IPS DF 19.7 (cell line): ENCODE measurements at places on chromosomes 7 and 10.
A peak's percentile ranks its signal among the peaks of the same experiment; 100 is the strongest.

GRCh38 chr10:62655337-62655994, 149.1 kb upstream of the ADO start:
- DNase-seq: no peak

GRCh38 chr7:47818796-47819606, 129.3 kb downstream of the PKD1L1 start:
- no peak for DNase-seq

DNA sequence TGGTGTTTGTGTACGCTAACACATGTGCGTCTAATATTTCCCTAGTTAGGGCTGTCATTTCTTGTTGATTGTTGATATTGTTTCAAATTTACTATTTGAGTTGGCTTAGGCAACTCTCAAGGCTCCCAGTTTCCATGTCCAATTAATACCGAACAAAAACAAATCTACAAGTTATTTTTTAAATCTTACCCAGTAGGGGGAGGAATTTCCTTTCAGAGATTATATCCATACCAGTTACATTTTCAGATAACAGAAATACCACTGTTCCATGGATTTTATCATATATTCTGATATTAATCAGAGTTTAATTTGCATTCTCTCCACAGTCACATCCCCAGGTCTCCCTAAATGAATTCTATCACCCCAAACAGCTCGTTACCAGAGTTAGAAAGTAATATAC, 7.2 kb upstream of the AKR1B10 start:
- no peak for DNase-seq

GRCh38 chr10:130336617-130337304, 200.6 kb downstream of the GLRX3 start:
- no peak for DNase-seq

DNA sequence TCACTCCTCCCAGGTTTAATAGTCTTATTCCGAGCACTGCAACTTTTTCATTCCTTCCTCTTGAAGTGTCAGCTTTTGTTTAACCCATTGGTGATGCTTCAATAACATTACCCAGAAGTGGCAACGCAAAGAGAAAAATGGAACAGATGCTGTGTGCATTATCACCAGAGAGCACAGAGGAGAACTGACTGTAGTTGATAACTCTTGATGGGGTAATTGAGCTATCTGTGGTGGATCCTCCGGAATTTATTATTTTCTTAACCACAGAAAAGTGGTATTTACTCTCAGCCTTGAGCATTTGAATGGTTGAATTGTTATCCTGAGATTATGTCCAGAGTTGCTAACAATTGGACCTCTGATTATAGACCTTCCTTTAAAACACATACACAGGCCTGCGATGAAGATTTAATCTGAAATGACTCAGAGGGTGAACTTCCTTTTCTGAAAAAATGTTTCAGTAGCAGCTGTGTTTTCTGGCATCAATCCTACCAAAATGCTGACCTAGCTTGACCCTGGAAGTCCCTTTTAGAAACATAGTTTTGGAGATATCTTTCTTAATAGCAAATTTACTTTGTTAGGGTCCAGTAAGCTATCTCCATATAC, 1584.4 kb upstream of the LRRTM3 start:
- no peak for DNase-seq

DNA sequence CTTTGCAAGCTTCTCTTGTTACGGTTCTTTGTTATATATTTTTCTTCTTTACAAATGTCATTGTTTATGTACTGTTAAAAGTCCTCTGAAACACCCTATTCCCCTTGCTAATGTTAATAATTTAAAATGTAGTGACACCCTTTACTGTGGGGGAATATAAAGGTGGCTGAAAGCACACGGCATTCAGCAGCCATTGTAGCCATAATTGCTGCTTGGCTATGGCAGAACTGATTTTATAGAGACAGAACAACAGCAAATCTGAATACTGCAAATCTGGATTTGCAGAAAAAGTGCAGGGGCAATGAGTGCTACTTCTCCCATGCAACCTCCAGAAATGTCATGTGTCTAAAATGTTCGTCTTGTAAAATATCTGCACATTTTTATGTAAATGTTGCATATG, 3.7 kb upstream of the WASL start:
- no peak for DNase-seq

DNA sequence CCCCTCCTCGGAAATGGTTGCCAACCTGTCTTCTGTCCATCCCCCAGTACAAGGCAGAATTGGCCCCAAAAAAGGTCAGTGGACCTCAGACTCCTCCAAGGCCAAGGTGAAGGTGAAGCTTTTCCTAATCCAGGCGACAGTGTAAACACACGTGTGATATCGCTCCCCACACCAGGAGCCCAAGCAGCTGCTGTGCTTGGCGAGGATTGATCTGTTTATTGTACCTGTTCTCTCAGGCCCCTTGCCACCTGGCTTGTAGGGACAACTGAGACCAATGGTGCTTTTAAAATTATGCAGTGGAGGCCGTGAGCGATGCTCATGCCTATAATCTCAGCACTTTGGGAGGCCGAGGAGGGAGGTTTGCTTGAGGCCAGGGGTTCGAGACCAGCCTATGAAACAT, 66.1 kb upstream of the GTF2IRD1 start:
- DNase-seq: no peak

- no peak for DNase-seq
These were observed at the start of gene DIP2C for GRCh38 chr10:689452-690371. Gene DIP2C (minus strand): TSS chr10:689668. CDS start chr10:689578, 90 bp downstream.

DNA sequence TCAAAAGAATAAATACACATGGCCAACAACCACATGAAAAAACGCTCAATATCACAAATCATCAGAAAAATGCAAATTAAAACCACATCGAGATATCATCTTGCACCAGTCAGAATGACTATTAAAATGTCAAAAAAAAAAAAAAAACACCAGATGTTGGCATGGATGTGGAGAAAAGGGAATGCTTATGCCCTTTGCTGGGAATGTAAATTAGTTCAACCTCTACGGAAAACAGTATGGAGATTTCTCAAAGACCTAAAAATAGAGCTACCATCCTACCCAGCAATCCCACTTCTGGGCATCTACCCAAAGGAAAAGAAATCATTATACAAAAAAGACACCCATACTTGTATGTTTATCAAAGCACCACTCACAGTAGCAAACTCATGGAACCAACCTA, 45.0 kb upstream of the DIP2C start:
- DNase-seq: no peak

- peak; percentile 12 for DNase-seq
These were observed 17.0 kb upstream of the ECHDC3 start for GRCh38 chr10:11724938-11725776.

DNA sequence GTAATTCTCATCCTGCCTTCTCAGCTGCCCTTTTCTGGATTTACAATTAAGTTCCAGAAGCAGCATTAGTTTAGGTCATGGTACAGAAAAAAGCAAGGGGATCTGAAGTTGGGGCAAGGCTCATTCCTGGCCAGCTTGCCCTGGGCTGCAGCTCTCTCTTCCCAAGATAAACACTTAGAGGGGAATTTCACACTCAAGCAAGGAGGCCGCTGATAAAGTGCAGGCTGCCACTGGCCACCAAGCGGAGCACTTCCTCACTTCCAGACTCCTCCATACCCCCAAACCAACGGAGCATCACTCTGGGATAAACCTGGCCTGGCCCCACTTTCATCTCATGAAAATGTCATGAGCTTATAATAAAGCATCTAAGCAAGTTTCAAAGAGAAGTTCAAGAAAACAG, 445.5 kb upstream of the MKI67 start:
- DNase-seq: no peak

DNA sequence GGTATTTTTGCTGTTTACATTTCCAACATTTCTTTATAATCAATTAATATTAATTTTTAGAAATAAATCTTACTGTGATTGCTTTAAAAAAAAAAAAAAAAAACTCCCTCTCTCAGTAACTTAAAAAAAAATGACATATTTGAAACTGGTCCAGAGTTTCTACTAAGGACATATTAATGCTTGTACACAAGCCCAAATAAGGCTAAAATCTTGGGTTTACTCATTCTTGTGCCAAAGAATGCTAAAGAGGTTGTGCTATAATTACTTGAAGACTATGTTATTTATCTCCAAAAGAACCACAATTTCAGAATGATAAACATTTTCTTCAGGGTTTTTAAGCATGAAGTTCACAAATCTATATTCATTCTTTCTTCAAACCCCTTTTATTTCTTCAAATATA, 39.4 kb upstream of the PHF14 start:
- no peak for DNase-seq

GRCh38 chr10:63140077-63140476, 6.9 kb downstream of the NRBF2 start:
- no peak for DNase-seq

GRCh38 chr7:121941830-121942229, 68.9 kb downstream of the PTPRZ1 start:
- DNase-seq: no peak

GRCh38 chr7:75878312-75878768, 494 bp upstream of the RHBDD2 start:
- DNase-seq: no peak

DNA sequence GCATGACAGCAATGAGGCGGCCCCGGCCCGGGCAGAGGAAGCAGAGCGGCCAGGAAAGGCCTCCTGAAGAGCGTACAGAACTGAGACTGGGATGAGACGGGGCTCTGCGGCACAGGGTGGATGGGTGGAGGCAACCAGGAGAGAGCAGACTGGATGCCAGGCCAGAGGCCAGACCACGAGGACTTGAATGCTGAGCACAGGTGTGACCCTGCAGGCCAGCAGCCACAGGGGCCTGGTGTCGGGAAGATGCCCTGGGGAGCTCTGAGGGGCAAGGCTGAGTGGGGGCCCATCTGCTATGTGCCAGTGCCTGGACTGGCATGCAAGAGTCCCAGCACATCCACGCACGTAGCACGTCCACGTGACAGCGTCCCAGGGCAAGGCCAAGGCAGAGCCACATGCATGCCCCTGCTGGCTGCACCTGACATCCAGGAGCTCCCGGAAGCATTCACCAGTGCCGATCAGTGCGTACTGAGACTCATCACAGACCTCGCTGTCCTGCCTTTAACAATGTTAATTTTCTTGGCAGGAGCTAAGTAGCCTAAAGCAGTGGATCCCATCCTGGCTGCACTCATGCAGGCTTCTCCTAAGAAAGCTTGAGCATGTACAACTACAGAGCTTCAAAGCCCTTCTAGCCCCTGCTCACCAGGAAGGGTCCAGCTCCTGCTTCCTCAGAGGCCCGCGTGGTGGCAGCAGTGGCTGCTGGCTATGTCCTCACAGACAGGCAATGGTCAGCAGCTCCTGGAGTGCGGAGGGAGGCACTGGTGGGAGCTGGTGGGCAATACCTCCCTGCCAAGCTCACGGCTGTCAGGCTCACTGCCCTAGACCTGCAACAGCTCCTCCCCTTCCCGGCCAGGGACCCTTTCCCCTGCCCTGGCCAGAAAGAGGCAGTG, 18.0 kb downstream of the GRID1 start:
- DNase-seq: no peak

DNA sequence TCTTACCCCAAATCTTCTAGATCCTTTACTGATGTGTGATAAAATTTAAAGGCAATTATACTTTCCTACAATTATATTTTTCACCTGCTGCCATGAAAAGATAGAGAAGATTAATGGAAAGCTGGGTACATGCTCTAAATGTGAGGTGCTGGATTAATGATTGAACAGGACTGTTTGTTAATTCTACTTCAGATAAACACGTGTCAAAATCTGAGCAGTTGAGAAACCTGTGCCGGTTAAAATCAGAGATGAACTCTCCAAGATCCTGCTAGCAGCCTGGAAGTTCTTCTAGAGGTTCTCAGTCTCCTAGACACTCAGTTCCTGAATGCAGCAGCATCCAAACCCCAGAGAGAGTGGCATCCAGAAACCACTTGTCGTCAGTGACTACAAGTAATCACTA, 69.2 kb downstream of the INHBA start:
- DNase-seq: no peak

DNA sequence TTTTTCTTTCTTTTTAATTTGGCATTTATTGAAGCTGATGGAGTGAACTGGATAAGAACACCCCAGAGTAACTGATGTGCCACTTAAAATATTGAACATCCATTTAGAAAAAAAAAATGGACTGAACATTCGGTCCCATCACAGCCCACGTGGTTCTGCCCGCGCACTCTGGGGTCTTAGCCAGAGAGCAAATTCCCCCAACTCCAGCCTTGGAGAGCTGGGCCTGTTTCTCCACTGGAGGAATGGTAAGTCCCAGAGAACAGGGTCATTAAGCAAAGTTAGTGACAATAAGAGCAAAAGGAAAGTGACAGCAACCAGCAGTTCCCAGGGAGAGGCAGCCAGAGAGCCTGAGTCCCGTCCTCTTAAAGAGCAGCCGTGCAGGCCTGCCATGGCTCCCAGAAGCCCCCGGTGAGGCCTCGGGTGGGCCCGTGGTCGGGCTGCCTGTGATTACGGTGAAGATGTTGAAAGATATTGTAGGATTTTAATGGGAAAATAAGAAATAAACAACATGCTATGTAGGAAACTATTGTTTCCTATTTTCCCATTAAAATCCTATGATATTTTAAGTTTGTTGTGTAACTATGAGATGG, 487.9 kb upstream of the MKI67 start:
- DNase-seq: no peak

DNA sequence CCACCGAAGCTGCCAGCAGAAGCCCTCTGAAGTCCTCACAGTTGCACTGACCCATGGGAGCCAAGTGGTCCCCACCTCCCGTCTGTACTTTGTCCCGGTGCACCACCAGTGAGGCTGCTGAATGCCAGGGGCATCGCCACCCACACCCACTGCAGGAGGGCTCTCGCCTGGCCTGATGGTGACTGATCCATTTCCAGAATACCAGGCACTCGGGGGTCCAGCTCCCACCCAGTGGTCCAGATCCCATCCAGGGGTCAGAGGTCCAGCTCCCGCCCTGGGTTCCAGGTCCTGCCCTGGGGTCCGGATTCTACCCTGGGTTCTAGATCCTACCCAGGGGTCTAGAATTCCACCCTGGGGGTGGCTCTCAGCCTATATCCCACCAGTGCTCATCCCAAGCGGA, 9.1 kb upstream of the JAKMIP3 start:
- DNase-seq: no peak

DNA sequence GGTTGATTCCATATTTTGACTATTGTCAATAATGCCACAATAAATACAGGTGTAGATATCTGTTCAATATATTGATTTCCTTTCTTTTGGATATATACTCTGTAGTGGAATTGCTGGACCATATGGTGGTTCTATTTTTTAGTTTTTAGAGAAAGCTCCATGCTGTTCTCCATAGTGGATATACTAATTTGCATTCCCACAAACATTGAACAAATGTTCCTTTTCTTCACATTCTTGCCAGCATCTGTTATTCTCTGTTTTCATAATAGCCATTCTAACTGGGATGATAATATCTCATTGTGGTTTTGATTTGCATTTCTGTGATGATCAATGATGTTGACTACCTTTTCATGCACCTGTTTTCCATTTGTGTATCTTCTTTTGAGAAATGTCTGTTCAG, 973.7 kb downstream of the REEP3 start:
- no peak for DNase-seq

- DNase-seq: no peak
These were observed 185.2 kb downstream of the SLC25A13 start for GRCh38 chr7:96136600-96137239.
